ENCODE measurements at places on chromosomes 1 and 21.
A peak's percentile ranks its signal among the peaks of the same experiment; 100 is the strongest.

DNA sequence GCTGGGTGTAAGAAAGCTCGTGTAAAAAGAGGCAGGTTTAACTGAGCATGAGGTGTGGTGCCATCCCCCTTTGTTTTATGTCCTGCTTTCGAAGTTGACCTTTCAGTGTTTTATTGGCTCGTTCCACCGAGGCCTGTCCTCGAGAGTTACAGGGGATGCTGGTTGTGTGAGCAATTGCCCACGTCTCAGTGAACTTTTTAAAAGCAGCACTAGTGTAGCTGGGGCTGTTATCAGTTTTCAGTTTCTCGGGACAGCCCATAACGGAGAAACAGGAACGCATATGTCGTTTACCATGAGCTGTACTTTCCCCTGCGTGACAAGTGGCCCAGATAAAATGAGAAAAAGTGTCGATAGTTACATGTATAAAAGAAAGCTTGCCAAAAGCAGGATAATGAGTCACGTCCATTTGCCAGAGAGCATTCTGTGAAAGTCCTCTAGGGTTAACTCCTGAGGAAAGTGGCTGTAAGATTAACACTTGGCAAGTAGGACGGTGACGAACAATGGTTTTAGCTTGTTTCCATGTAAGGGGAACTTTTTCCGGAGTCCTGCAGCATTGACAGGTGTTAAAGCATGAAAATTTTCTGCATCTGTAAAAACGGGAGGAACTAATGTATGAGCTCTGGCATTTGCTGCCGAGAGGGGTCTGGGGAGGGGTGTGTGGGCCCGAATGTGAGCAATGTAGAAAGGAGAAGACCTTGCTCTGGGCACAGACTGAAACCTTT lies 7.8 kb upstream of the LRRC47 start:
- no peak for DNase-seq

DNA sequence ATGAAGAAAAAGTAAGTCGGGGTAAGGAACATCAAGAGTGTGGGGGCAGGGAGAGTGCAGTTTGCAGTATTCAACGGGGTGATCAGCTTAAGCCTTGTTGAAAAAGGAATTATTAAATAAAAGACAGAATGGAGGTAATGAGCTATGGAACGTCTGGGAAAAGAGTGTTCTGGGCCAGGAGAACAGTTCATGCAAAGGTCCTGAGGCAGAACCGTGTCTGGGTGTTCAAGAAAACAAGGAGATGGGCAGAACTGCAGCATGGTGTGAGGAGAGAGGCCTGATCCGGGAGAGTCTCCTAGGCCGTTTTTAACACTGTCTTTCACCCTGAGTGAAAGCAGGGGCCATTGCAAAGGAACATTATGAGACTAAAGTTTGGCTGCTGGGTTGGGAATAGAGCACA lies 20.2 kb downstream of the OVGP1 start:
- DNase-seq = no peak

GRCh38 chr1:59025898-59026426 lies 242.1 kb upstream of the JUN start:
- DNase-seq = peak; percentile 34

GRCh38 chr1:244113532-244114320 lies 62.6 kb downstream of the ZBTB18 start:
- no peak for DNase-seq

GRCh38 chr21:45750936-45751335 lies 107.4 kb downstream of the PCBP3 start:
- no peak for DNase-seq

- no peak for DNase-seq
These were observed 843.8 kb downstream of the USP25 start for GRCh38 chr21:16573578-16573977.

DNA sequence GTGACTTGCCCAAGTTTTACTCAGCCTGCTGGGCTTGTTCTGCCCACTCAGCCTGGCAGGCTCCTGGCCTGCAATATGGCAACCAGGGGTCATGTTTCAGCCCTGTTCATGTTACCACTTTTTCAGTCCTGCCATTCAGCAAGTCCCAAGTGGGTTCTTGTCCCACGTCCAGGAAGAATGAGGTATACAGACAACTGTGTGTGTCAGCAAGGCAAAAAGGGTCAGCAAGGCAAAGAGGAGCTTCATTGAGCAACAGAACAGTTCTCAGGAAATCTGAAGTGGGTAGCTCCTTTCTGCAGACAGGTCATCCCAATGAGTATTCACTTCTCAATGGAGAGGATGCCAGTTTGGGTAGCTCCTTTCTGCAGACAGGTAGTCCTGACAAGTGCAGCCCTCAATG lies 1233.3 kb upstream of the B3GALT2 start:
- DNase-seq = no peak

DNA sequence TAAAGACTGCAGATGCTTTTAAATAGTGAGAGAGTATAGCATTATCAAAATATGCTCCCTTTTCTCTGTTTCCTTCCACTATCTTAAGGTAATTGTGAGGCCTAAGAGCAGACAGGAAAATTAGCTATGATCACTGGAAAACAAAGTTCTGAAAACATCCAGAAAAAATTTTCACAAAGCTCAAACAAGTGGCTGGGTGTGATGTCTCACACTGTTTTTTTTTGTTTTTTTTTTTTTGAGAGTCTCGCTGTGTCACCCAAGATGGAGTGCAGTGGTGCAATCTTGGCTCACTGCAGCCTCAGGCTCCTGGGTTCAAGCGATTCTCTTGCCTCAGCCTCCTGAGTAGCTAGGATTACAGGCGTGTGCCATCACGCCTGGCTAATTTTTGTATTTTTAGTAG lies 7.2 kb downstream of the WDTC1 start:
- no peak for DNase-seq

DNA sequence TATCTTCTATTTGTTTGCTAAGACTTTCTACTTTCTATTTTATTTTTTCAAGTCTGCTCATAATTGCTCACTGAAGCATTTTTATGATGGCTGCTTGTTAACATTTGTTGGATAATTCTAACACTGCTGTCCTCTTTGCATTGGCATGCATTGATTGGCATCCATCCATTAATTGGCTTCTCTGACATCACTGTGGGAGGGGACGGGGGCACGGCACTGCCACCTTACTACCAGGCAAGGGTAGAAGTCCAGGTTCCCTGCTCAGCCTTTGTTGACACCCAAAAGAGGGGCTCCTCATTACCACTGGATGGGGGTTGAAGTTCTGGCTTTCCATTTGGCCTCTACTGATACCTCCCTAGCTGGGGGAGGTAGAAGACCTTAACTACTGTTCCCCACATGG lies 11.5 kb upstream of the ABCG1 start:
- DNase-seq = no peak

GRCh38 chr1:93749894-93750301 lies 68.3 kb upstream of the BCAR3 start:
- DNase-seq = no peak

- no peak for DNase-seq
These were observed 18.0 kb downstream of the UBE2T start for GRCh38 chr1:202323731-202324130.

- DNase-seq = no peak
These were observed 205.7 kb downstream of the FOXD2 start for GRCh38 chr1:47643306-47644211.

- no peak for DNase-seq
These were observed 39.0 kb upstream of the GRIK3 start for GRCh38 chr1:37073152-37073853.

DNA sequence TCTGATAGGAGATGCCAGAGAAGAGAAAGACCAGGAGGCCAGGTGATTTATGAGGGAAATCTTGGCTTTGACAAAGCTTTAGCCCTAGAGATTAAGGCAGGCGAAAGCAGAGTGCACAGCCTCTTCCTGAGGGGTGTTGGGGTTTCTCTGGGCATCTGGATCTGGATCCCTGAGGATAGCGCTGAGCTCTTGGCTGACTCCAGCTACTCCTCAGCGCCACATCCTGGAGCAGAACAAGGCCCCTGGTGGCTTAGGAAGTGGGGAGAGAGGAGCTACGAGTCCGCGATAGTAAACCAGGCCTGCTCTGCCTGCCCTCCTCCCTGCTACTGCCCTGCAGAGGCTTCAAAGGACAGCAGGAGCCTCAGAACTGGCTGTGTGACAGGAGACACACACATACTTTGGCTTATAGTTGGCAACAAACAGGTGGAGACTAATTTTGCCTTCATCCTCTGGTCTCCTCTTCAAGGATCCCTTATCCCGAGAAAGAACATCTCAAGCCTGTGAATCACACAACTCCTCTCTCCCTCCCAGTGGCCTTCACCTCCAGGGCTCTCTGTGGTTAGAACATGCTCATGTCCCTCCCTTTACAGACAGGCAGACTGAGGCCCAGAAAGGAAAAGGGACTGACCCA lies 66.9 kb downstream of the TRABD2B start:
- no peak for DNase-seq

DNA sequence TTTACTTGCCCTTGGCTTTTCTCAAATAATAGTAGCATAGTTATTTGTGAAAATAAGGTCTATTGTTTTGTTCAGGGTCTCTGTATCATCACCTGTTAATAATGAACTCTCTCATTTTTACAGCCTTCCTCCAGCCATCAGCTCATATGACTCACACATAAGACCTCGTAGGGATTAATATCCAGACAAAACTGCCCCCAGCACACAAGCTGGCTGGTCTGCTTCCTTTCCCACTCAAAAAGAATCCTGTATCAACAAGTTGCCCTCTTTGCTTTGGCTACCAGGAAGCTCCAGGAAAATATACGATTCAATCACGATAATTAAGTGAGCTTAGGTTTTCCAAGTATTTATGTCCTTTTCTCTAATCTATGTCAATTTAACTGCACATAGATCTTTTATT lies 119.2 kb downstream of the DMRTB1 start:
- no peak for DNase-seq

- no peak for DNase-seq
These were observed 224.6 kb upstream of the RAB4A start for GRCh38 chr1:229046251-229046853.

GRCh38 chr1:165284454-165284853 lies 72.1 kb downstream of the LMX1A start:
- DNase-seq = no peak

GRCh38 chr1:230176871-230177411 lies 109.9 kb downstream of the GALNT2 start:
- peak; percentile 31 for DNase-seq

GRCh38 chr1:247212012-247212411 lies 40.2 kb upstream of the ZNF124 start:
- DNase-seq = no peak

- DNase-seq = peak; percentile 86
These were observed 4.9 kb upstream of the ATP2B4 start for GRCh38 chr1:203621559-203622262.

DNA sequence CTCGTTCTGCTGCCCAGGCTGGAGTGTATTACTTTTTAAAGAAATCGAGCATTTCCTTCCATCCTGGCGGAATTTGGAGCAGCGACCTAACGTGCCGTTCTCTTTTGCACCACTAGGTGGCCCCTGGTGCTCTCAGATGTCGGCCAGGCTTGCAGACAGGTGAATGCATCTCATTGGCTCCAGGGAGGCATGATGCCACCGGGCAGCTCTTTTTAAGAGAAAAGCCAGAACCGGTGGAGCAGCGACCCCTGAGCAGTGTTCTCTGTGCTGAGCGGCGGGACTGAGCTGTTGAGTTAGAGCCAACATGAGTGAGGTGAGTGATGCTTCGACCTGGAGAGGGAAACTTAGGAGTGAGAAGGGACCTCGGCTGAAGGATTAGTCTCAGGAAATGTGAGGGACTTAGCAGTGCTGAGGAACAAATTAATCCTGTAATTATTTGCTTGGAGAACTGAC lies at the start of gene PCP4:
TSS of gene PCP4 (plus strand) at position 241 of the 453 bp plus-strand sequence. CDS start at position 305, 64 bp downstream.
- peak; percentile 58 for DNase-seq

- DNase-seq = no peak
These were observed 38.6 kb upstream of the GADD45A start for GRCh38 chr1:67646145-67647035.

DNA sequence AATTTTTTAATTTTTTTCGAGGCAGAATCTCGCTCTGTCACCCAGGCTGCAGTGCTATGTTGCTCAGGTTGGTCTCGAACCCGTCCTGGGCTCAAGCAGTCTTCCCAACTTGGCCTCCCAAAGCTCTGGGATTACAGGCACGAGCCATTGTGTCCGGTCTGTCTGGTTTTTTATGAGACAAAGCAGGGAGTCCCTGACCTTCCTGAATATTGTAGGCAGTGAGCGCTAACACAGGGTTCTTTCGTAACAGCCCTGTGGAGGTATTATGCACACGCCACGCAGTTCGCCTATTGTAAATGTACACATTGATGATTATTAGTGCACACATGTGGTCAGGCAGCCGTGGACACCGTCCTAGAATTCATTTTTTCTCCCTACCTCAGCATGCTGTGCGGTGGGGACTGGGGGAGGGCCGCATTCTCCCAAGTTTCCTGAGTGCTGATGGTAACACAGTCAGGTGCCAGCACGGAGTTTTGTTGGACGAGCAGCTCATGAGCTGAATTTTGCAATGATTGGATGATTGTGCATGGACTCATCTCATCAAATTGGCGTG lies 19.6 kb downstream of the SPSB1 start:
- no peak for DNase-seq

- DNase-seq = no peak
These were observed 2.5 kb upstream of the ZNF683 start for GRCh38 chr1:26375081-26375480.

DNA sequence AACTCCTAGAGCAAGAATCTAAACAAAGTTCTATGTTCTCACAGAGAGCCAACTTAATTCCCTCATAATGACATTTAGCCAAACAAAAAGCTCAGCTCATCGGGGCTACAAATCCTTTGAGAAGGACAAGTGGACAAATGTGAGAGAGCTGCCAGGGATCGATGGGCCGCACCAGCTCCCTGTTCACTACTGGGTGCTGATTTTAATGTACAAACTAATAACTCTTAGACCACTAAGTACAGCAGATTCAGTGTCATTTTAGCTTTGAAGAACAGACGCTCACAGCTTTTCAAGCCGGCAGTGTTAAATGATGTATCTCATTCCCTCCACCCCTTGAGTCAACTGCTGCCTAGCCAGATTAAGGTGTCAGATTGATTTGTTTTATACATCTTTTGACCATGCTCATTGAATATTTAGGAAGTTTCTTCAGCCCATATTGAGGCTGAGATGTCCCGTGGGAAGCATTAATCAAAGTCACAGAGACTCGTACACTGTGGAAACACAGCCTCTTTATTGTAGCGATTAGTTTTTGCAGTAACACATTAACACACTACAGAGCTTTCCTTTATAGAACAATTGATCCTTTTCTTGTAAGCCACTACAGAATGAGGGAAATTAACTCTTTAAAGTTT lies 21.1 kb downstream of the PROX1 start:
- DNase-seq = no peak

DNA sequence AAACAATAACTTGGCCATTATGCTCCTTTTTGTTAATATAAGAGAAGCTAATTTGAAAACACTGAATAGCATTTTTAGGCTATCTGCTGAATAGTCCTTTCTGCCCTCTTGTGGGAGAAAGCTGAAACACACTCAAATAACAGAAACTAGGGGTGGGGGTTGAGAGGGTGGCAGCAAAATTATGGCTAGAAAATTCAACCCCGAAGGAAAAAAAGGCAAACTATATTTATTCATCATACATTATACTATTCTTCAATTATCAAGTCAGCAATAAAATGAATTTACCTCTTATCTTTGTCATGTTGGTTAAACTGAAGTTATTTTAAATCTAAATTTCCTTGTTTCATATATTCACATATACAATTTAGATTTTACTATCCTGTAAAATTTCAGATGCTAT lies 255.9 kb downstream of the FAF1 start:
- peak; percentile 44 for DNase-seq
